HepG2 (cell line): ENCODE measurements at places on chromosomes 5 and 9.

GRCh38 chr5:89313044-89313443 lies 430.1 kb upstream of the MEF2C start:
- no peaks in the 10 kb centered on the region for H3K27me3 ChIP-seq
- no peak overlapping the region for H3K27ac ChIP-seq
- DNase-seq = no peak
- H3K36me3 ChIP-seq = no peaks in the 10 kb centered on the region
- no peaks in the 10 kb centered on the region for H3K4me1 ChIP-seq

GRCh38 chr5:15014809-15015208 lies 143.2 kb upstream of the ANKH start:
- no peaks in the 10 kb centered on the region for H3K27me3 ChIP-seq
- H3K4me3 ChIP-seq = no peak overlapping the region
- H3K27ac ChIP-seq = no peak overlapping the region
- peak; percentile 82 for DNase-seq
- peaks cover 52% of the 10 kb centered on the region for H3K4me1 ChIP-seq

DNA sequence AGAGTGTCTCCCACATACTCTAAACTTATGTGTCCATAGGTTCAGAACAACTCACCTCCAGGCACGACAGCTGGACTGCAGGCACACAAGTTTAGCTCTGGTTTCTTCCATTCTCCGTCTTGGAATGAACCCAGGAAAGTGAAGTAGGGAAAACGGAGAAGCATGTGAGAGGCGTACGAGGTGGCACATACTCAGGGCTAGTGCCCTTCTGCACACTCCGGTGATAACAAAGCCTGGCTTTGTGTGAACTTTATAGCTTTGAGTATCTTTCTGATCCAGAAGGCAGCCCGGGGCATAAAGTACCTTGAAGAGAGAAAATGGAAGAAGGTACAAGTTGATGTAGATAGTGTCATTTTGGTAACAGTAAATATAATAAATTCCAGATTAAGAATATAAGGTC lies 11.1 kb upstream of the HTR4 start:
- H3K27me3 ChIP-seq = no peaks in the 10 kb centered on the region
- no peak overlapping the region for H3K27ac ChIP-seq
- DNase-seq = no peak
- H3K36me3 ChIP-seq = no peaks in the 10 kb centered on the region
- H3K4me1 ChIP-seq = no peaks in the 10 kb centered on the region

DNA sequence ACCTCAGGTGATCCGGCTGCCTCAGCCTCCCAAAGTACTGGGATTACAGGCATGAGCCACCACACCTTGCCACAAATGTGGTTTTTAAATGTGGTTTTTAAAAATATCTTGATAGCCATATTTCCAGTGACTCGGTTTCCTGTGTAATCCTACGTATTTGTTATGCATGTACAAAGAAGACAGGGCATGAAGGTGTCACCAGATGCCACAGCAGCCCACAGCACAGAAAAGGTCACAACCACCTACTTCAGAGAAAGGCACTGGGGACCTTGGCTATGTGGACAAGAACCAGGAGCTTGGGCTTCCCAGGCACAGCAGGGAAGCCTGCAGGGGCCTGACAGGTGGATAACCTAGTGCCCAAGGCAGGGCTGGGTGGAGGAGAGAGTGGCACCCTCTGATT lies 38.0 kb downstream of the C9orf50 start:
- H3K4me1 ChIP-seq = peaks cover 75% of the 10 kb centered on the region
- H3K36me3 ChIP-seq = no peaks in the 10 kb centered on the region
- DNase-seq = no peak
- no peak overlapping the region for H3K4me3 ChIP-seq

- peaks cover 5% of the 10 kb centered on the region; the same call in 1 of the 2 replicates for H3K27me3 ChIP-seq
- no peak overlapping the region for H3K4me3 ChIP-seq
- H3K4me1 ChIP-seq = peaks cover 30% of the 10 kb centered on the region
Observed at GRCh38 chr5:180083529-180084060, 12.0 kb upstream of the RNF130 start.
